ENCODE measurements at places on chromosomes 1 and 21.

GRCh38 chr1:53327182-53327913 is 522 bp downstream of the LRP8 start:
- no peak for DNase-seq

DNA sequence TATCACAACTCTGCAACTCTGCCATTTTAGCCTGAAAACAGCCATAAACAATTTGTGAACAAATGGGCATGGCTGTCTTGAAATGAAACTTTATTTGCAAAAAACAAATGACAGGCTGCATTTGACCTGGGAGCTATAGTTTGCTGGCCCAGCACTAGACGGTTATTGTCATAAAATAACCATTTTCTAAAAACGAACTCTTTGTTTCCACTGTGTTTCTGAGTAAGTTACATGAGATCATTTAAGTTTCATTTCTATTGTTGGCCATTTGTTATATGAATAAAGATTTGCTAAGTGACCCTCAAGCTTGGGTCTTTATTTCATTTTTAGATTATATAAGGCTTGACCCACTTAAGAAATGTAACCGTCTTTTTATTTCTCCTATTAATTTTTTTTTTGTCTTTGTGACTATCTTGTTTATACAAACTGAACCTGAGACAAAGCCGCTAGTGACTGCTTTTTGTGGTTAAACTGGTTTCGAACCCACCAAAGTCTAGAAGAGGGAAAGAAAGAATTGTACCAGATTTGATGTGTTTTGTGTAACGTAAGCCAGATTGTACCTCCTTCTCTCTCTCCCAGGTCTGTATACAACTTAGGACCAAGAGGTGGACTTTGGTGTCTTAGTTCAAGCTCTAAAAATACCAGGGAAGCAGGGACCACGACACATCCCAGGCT is 12.9 kb upstream of the KCNJ15 start:
- DNase-seq = no peak

- DNase-seq = no peak
Measured at GRCh38 chr1:209590405-209590804, 6.9 kb downstream of the CAMK1G start.

- no peak for DNase-seq
Measured at GRCh38 chr1:93746021-93746812, 64.6 kb upstream of the BCAR3 start.

DNA sequence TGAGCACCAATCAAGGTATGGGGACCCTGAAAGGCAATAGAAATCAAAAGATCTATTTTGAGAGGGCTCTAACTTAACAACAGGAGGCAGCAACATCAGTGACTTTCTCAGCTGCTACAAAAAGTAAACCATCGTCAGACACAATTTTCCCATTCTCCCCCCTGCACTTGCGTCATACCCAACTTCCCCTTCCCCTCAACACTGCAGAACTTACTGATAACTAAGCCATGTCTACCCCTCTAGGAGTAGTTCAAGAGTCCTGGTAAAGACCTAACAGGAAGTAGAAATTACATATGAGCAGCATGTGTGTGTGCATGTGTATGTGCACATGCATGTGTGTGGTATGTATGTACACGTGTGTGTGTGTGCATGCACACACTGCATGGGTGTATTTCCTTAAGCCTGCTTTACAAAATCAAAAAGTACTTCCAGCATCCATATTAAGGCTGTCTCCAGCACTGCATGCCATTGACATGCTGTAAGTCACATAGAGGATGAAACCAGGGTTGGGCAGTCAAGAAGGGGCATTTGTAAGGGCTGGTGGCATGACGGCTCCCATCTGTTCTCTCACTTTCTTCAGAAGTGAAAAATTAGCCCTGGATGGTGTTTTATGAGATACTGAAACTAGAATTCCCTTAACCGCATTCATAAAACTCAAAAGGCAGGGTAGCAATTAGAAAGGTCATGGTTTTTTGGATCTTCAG is 460.1 kb upstream of the RUNX1 start:
- no peak for DNase-seq

DNA sequence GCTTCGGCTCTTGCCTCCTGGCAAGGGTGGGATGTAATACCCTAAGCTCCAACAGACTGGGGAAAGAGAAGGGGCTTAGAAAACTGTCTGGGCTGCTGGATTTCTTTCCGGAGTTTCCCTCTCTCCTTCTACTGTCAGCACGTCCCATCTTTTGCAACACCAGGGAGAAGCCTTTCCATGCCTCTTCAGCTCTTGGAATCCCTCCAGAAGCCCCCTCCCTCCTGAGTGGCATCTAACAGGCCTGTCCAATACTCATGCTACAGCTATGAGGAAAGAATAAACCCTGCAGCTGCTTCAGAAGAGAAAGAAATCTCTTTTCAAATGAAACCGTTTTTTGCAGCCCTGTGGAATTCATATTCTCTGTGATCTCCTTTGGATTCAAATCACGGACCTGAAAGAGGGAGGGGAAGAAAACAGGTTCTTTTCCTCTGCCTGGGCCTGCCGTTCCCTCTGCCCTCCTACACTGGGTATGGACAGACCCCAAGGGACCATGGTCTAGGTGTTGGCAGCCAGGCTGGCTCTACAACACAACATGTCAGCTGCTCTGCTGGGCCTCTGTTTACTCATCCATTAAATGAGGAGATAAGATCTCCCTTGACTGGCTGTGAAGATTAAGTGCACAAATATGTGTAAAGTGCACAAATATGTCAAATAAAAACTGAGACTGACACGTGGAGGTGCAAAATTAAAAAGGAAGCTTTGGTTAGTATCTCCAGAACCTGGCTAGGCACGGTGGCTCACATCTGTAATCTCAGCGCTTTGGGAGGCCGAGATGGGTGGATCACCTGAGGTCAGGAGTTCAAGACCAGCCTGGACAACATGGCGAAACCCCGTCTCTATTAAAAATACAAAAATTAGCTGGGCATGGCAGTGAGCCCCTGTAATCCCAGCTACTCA is 6.0 kb upstream of the CAPN2 start:
- DNase-seq = peak; percentile 79

DNA sequence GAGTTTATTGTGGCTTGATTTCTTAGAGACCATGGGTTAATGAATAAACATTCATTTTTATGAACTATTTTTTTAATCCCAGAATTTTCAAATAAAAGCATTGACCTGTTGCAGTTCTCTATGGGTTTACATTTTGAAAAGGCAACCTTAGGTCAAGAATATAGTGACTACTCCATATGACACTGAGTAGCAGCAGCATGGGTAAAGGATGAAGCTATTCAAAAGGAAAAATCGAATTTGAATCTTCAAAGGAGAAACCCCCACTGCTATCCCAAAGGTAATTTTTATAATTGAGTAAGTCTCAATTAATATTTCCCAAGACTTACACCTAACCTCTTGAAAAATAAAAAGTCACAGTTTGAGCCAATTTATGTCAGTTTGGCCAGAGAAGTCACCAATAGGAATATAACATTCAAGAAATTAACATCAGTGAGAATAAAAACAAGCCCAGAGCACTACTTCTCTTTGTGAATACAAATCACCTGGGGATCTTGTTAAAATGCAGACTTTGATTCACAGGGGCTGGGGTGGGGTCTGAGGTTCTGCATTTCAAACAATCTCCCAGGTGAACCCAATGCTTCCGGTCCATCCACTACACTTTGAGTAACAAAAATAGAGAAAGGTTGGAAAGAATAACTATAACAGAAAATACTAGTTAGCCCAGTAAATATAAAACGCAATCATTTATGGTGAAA is 39.8 kb downstream of the USP1 start:
- DNase-seq = no peak

DNA sequence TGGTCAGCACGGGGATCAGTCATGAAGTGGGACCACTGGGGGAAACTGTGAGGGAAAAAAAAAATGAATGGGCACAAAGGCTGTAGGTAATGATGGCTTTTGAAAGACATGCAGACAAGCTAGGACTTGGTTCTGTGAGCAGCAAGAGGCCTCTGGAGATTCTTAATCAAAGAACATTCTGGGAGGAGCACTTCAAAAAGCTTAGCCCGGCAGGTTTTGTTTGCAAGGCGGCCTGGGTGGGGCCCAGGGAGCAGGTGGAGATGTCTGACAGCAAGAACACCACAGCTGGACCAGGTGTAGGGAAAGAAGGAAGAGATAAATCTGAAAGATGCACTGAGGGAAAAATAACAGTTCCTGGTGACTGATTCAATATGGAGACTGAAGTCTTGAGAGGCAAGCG is 6.0 kb downstream of the TEX35 start:
- no peak for DNase-seq

- no peak for DNase-seq
Measured at GRCh38 chr1:180912211-180912800, 391 bp upstream of the KIAA1614 start.

- DNase-seq = no peak
Measured at GRCh38 chr1:204984499-204984898, 58.5 kb upstream of the CNTN2 start.

GRCh38 chr1:86191958-86192357 is 35.4 kb upstream of the COL24A1 start:
- no peak for DNase-seq

GRCh38 chr1:194809215-194809614 is 1622.8 kb upstream of the B3GALT2 start:
- no peak for DNase-seq

DNA sequence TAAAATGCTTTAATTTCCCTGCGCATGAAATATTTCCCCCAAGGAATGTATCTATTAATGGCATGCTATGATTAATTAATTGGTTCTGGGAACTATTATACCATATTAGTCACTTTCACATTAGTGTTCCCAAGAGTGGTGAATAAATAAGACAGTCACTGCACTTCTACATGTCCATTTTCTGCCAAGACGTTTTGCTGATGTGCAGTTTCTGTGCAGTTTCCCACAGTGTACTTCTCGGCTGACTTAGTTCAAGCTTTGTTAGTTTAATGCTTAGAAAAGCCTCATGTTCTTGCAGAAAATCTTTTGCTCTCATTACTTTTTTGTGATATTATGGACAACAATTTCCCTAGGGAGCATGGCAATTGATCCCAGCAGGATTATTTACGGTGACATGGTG is 1014.5 kb downstream of the BRINP3 start:
- DNase-seq = no peak

GRCh38 chr1:36769886-36770830 is 264.2 kb downstream of the GRIK3 start:
- no peak for DNase-seq

DNA sequence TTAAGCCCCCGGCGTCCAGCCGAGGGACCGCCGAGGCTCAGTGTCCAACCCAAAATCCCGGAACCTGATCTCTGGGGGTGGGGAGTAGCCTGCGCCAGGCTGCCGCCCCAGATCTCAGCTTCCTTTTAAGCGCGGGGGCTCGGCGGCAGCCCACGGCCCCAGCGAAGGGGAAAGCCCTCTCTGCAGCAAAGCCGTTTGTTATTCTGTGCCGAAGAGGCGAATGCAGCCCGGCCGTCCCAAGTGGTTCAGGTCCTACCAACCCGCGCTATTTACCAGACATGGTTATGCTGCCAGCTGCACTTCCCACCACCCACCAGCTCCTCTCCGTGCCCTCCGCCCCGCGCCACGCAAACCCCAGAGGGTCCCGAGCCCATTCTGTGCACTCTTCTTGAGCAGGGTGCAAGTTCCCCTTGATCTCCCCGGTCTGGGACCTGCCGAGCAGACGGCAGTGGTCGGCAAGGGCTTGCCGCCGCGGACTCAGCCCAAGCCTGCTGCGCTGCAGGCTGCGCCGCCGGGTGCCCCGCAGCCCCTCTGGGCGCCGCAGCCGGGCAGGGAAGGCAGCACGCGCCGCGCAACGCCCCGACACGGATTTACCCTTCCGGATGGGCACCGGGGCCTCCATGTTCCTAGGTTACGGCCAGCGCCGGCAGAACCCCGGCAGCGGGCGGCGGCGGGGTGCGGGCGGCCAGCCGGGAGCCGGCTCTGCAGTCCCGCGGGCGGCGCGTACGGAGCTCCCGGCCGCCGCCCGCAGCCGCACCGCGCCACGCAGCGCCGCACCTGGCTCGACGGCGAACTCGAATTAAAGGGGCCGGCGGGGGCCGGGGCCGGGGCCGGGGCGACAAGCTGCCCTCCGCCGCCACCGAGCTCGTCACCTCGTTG is 738 bp upstream of the KCNA2 start:
- DNase-seq = no peak

DNA sequence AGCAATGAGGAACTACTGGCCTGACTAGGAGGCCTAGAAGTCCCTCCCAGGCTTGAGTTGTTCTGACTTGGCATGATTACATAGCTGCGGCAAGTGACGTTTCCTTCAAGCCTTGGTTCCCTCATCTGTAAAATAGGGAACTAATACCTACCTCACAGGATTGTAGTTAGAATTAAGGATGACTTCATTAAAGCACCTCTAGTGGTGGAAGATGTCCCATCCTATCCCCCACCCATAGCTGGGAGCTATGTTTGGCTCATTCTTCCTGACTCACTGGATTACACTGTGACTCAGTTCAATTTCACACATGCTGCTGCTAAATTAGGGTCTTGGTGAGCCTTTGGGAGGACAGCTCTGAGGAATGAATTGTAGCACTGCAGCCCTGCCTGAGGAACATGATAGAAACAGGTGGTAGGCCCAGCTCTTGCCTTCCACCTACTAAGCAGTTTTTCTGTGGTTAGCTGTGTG is 6.0 kb upstream of the SHISA4 start:
- DNase-seq = peak; percentile 65

Data from stromal cell of bone marrow (primary cell).